A549 treated with RU486 at 1 μM for 4 hours (cell line): ENCODE measurements at places on chromosomes 7 and 10. TPM values are rescaled to one million over a fixed set of nuclear protein-coding genes. Genes with fewer than 3 reads are reported as not detected.

LRIT1 gene
- not detected in 5 replicates for total RNA-seq

EN2 gene
- total RNA-seq, result 0.62 to 1.0 TPM (median 0.94 TPM) in 5 replicates

OR2A12 gene
- not detected in 5 replicates for total RNA-seq

GPR15LG gene
- total RNA-seq, result not detected in 5 replicates

CDHR3 gene
- total RNA-seq, result 3.8 to 5.6 TPM (median 5.1 TPM) in 5 replicates

SGCE gene
- total RNA-seq, result 45.7 to 56.8 TPM (median 55.7 TPM) in 5 replicates

OGDHL gene
- 0.07 to 0.24 TPM (median 0.15 TPM) in 5 replicates for total RNA-seq

ERV3-1 gene
- 2.8 to 5.9 TPM (median 4.0 TPM) in 5 replicates for total RNA-seq

FKBP6 gene
- total RNA-seq, result not detected in 5 replicates

TSPAN12 gene
- total RNA-seq, result 0.29 to 0.96 TPM (median 0.61 TPM) in 5 replicates

WNT2 gene
- total RNA-seq, result 0.06 to 0.16 TPM in 2 of 5 replicates, not detected in the others

CTBP2 gene
- total RNA-seq, result 90.3 to 108 TPM (median 106 TPM) in 5 replicates

CALHM2 gene
- 4.3 to 6.6 TPM (median 5.1 TPM) in 5 replicates for total RNA-seq

PNLIPRP1 gene
- not detected in 5 replicates for total RNA-seq

PPP1R17 gene
- total RNA-seq, result not detected in 5 replicates

SLC26A5 gene
- total RNA-seq, result not detected in 5 replicates

CREB5 gene
- total RNA-seq, result 3.9 to 5.6 TPM (median 5.1 TPM) in 5 replicates

TDRD1 gene
- total RNA-seq, result not detected in 5 replicates

ADARB2 gene
- not detected in 5 replicates for total RNA-seq

PDLIM1 gene
- 155 to 174 TPM (median 167 TPM) in 5 replicates for total RNA-seq

C10orf53 gene
- not detected in 5 replicates for total RNA-seq

RET gene
- 0.48 to 1.1 TPM (median 0.76 TPM) in 5 replicates for total RNA-seq

COL28A1 gene
- 0.33 to 0.99 TPM (median 0.49 TPM) in 5 replicates for total RNA-seq

LIPF gene
- not detected in 5 replicates for total RNA-seq

AKR1C1 gene
- 507 to 659 TPM (median 621 TPM) in 5 replicates for total RNA-seq

FAM149B1 gene
- 5.8 to 7.9 TPM (median 7.3 TPM) in 5 replicates for total RNA-seq

SLC26A3 gene
- total RNA-seq, result not detected in 5 replicates

TMEM270 gene
- total RNA-seq, result 0.20 to 0.54 TPM in 2 of 5 replicates, not detected in the others

CCL26 gene
- total RNA-seq, result 8.2 to 14.4 TPM (median 9.9 TPM) in 5 replicates

CEP55 gene
- total RNA-seq, result 47.3 to 72.8 TPM (median 66.7 TPM) in 5 replicates

ETV1 gene
- 2.0 to 4.0 TPM (median 3.0 TPM) in 5 replicates for total RNA-seq

RNF133 gene
- total RNA-seq, result not detected in 5 replicates

ANXA8L1 gene
- total RNA-seq, result 91.0 to 120 TPM (median 95.5 TPM) in 5 replicates

OR2A42 gene
- not detected in 5 replicates for total RNA-seq

EPHA1 gene
- not detected in 5 replicates for total RNA-seq

ZNF727 gene
- total RNA-seq, result not detected in 5 replicates

NUTM2E gene
- 0.30 to 0.59 TPM (median 0.47 TPM) in 5 replicates for total RNA-seq

ANKRD22 gene
- 0.14 to 0.46 TPM (median 0.27 TPM) in 5 replicates for total RNA-seq

EBF3 gene
- total RNA-seq, result 0.08 to 0.21 TPM (median 0.15 TPM) in 5 replicates

ZNF853 gene
- 1.8 to 2.9 TPM (median 2.3 TPM) in 5 replicates for total RNA-seq
